ENCODE measurements at places on chromosomes 5 and 9.
A peak's percentile ranks its signal among the peaks of the same experiment; 100 is the strongest.

GRCh38 chr9:92965759-92966517, 18.6 kb downstream of the FGD3 start:
- DNase-seq, result no peak

DNA sequence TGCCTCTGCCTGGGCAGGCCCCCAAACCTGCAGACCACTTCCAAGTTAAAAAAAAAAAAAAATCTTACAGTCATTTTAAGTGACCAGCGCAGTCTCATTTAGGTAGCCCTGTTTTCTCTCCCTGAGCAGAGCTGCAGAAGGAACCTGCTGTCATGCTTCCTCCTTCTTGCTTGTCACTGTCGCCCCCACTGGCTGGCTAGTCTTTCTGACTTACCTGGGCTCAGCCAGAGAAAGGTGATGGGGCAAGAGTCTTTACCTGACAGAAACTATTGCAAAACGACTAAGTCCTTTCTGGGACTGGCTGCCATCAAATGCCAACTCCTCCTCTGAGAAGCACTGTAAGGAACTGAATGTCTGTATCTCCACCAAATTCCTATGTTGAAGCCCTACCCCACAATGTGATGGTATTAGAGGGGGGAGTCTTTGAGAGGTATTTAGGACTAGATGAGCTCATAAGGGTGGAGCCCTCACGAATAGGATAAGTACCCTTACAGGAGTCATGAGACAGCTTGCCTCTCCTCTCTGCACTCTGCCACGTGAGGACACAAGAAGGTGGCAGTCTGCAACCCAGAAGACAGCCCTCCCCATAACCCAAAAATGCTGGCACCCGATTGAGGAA, 58.4 kb upstream of the SHC3 start:
- no peak for DNase-seq

DNA sequence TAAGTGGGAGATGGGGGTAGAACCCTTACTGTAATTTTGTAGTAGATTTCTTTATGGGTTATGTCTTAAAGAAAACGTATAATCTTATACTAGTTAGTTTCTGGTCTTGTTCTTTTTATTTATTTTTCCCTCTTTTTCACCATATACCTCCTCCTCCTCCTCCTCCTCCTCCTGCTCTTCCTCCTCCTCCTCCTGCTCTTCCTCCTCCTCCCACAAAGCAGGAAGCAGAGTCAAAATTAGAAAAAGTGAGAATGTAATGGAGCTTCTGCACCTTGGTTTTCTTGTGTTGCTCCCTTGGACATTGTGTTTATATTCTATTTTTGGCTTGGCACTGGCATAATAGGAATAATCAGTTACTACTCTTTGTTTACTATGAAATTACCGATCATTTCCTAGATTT, 4.5 kb downstream of the MACIR start:
- no peak for DNase-seq

- no peak for DNase-seq
Observed at GRCh38 chr9:121837113-121837961, 185.9 kb downstream of the DAB2IP start.

DNA sequence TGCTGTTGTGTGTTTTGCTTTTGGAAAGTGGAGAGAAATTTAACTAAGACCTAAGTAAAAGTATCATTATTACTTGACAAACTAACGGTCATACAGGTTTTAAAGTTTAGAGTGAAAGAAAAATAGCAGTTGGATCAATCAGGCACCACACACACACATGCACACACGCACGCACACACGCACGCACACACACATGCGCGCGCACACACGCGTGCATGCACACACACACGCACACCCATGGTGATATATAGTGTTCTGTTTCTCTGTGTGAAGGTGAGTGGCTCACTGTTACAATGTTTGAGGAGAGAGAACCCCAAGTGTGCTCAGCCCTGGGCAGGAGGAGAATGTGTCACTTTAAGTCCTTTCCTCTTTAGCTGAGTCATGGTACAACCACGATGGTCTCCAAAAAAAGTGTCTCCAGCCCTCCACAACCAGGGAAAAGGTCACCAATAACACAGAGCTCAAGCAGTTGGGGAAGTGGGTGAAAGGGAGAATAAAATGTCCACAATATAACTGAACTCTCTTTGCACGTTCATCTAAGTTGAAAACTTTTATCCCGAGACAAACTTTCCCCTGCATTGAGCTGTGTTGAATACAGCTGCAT, 3.2 kb downstream of the ZNF366 start:
- DNase-seq, result peak; percentile 73

- DNase-seq, result no peak
Observed at GRCh38 chr5:147704544-147704943, 78.0 kb downstream of the JAKMIP2 start.

DNA sequence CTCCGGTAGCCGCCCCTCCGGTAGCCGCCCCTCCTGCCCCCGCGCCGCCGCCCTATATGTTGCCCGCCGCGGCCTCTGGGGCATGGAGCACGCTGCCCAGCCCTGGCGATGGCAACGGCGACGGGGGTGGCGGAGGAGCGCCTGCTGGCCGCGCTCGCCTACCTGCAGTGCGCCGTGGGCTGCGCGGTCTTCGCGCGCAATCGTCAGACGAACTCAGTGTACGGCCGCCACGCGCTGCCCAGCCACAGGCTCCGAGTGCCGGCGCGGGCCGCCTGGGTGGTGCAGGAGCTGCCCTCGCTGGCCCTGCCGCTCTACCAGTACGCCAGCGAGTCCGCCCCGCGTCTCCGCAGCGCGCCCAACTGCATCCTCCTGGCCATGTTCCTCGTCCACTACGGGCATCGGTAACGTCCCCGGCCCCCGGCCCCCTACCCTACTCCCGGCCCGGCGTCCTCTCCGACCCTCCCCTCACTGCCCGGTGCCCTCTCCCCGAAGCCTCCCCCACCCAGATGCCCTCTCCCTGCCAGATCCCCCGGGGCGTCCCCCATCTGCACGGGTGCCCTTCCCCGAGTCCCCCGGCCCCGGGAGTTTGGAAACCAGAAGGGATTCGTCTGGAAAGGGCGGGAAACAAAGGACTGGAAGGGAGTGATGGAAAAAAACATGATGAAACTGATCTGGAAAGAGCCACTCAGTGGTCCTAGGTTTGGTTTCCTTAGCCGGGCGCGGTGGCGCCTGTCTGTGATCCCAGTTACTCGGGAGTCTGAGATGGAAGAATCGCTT, 417 bp downstream of the SRD5A1 start:
- DNase-seq, result no peak

GRCh38 chr5:61440086-61440485, 108.0 kb downstream of the ZSWIM6 start:
- DNase-seq, result no peak

GRCh38 chr5:68214482-68215207, 911 bp upstream of the PIK3R1 start:
- peak; percentile 50 for DNase-seq

GRCh38 chr5:102591650-102592049, 92.8 kb upstream of the SLCO6A1 start:
- DNase-seq, result no peak

DNA sequence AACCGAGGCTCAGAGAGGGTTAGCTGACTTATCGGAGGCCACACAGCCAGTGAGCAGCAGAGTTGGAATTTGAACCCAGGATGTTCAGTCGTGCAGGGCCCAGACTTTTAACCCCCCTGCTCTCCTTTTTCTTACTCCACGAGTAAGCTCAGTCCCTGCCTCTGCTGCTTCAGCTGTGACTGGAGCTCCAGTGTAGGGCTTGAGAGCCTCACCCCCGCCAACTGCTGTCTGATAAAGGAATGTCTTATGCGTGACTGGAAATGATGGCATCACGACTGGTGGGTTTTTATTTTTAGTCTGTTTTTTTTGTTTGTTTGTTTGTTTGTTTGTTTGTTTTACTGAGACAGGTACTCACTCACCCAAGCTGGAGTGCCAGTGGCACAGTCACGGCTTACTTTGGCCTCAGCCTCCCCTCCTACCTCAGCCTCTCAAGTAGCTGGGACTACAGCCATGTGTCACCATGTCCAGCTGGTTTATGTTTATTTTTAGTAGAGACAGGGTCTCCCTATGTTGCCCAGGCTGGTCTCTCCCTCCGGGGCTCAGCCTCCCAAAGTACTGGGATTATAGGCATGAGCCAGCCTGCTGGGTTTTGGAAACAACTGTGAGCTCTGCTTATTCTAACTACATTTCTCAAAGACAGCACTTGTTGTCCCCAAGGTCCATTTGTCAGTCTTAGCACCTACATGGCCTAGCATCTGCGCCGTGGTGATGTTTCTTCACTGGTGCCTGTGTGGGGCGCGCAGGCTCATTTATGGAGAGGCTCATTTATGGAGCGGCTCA, 52.5 kb upstream of the NCS1 start:
- no peak for DNase-seq

DNA sequence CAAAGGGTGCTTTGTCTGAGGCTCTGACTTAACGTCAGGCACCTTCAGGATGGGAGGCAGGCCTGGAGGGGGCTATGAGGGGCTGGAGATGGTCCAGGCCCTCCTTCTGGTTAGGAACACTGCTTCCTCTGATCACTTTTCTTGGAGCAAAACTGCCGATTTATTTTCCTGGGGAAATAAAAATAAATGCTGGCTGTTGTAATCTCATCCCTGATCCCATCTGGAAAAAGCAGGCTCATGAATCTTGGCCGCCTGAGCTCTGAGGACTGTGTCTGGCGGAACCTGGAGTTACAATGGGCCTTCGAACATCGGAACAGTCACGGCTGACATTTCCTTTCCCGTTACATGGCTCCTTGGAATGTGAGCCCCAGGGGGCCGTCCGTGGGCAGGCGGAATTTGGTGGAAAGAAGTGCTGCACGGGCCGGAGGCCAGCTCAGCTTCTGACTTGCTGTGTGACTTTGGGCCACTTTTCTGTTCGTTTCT, 157.8 kb downstream of the RGS3 start:
- DNase-seq, result no peak

- no peak for DNase-seq
Observed at GRCh38 chr5:160788102-160788660, 63.8 kb downstream of the ATP10B start.

DNA sequence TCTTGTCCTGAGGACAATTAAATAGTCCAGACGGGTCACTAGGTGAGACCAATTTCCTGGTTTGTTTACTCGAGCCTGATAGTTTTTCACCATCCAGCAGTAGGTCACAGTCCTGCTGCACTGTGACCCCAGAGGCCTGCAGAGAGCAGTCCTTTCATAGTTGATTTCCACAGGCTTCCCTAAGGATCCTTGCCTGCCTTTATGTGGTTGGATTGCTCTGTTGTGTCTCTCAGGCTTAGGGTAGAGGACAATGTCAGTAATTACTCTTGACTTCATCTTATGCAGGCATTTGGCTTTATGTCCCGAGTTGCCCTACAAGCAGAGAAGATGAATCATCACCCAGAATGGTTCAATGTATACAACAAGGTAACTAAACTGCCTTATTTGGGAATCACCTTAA, 9.0 kb upstream of the CATSPER3 start:
- DNase-seq, result no peak

DNA sequence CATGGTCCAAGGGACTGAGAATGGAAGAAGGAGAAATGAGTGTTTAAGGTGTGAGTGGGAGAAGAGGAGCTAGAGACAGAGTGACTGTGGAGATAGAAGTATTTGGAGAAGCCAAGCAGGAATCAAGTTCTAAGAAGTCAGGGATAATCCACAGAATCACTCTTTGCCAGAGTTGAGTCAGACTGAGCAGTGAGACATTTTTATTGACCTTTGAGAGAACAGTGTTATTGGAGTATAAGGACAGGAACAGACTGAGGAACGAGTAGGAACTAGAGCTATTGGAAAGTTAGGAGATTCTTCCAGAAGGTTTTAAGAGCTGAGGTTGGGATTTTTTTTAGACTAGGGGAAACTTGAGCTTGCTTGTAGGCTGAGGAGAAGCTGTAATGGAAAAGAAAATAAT, 37.2 kb downstream of the RCL1 start:
- no peak for DNase-seq

DNA sequence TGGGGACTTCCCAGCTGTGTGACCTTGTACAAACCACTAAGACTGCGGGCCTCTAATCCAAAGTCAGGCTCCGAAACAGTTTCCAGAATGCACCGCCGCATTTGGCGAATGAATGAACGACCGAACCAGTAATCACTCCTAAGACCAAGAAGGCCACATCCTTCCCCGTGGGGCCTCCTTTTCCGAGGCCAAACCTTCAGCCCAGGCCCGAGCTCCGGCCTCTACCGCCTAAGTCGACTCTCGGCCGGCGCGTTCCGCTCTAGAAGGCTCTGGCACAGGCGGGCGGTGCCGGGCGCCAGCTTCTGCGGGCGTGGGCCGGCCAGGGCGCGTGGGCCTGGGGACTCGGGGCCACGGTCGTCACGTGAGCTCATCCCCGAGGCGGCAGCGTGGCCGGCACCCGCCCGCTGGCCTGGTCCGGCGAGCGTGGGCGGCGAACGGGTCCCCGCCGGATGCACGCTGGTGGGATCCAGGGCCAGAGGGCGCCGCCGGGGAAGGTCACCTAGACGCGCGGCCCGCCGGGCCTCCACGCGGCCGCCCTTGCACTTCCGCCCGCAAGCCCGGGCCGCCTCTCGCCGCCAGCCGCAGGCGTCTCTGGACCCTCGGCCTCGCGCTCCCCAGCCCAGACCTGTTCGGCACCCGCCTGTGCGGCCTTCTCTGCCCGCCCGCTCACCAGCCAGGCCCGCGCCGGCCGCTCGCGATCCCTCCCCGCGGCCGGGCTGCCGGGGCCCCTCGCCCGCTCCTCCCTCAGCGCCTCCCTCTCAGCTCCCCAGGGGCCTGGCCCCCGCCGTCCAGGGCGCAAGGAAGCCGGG, 754 bp downstream of the VDAC1 start:
- DNase-seq, result peak; percentile 91

DNA sequence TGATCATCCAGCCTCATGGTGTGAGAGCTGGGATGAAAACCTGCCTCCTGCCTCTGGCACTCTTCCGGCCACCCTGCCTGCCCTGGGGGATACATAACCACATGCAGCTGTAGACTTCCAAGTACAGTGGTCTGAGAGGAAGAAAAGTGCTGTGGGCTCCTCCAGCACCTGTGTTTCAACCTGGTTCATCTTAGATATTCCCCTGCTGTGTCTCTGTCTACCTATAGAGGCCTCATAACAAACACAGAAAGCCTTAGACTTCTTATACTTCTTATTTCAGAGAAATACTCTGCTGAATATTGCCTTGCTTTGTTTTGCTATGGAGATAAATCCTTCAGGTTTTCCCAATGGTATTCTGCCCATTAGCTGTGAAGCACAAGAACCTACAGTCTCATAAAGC, 19.6 kb upstream of the TNFAIP8 start:
- DNase-seq, result no peak

DNA sequence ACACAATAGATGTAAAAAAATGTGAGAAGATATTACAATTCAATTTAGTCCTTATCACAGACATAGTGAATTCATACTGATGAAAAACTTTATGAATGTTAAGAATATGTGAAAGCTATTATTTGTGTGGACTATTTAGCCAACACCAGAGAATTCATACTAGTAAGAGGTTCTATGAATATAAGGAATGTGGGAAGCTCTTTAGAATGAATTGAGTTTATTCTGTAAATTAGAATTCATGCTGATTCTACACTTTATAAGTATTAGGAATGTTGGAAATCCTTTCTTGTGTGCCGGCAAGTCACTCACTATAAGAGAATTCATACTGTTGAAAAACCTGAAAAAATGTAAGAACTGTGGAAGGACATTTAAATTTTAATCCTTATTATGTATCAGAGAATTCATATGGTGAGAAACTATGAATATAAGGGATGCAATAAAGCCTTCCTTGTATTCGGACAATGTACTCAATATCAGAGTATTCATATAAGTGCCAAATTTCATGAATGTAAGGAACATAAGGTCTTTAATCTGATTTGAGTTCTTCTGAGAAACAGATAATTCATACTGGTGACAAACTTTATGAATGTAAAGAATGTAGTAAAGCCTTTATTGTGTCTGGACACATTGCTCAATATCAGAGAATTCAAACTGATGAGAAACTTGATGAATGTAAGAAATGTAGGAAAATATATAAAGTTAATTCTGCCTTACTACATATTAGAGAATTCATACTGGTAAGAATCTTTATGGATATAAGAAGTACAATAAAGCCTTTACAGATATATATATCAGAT, 21.6 kb upstream of the PCDHA1 start:
- no peak for DNase-seq
